Right renal cortex interstitium (tissue), 3 donors: ENCODE measurements at places on chromosomes 6 and 20. TPM values are rescaled to one million over a fixed set of nuclear protein-coding genes. Genes with fewer than 3 reads are reported as not detected.

DNA sequence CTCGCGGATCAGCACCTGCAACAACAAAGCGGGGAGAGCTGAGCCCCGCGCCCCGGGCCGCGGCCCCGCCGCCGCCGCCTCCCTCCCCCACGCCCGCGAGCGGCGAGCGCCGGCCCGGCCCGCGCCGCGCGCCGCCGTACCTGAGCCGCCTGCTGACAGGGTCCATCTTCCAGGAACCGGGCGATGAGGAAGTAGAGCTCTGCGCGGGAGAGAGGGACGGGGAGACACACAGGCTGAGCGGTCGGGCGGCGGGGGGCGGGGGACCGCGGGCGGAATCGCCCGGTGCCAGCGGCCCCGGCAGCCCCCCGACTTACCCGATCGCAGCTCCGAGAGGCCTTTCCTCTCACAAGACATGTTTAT, 359 bp downstream of the PHIP start:
- no peak for DNase-seq

DNA sequence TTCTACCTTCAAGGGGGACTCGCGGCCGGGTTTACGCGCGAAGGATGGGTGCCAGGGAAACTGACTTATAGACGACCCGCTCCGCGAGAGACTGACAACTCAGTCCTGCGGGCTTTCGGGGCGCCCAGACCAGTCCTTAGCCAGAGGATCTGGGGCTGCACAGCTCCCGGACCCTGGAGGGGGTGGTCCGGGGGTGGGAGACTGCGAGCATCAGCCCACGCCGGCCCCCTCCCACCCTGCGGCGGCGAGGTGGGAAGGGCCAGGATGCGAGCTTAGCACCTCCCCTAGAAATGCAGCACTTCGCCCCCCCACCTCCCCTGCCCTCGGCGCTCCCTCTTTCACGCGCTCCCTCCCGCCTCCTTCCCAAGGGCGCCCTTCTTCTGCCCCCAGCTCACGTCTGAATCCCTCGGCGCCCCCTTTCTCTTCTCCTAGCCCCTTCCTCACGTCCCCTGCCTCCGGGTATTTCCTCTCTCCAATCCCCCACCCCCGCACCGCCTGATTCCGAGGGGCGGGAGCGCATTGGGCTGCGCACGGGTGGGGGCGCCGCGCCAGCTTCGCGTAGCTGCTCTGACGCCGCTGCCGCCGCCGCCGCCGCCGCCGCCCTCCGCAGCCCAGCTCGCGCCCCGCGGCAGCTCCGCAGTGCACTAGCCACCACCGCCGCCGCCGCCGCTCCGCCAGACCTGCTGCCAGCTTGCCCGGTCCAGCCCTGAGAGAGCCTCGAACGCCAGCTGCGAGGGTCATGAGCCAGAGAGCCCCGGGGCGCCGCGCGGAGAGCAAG, at the start of gene SLC32A1:
Gene SLC32A1, plus strand, starts transcription at position 639 of the 778 bp plus-strand sequence. CDS start 239 bp downstream, outside the sequence.
- no peak for DNase-seq

DNA sequence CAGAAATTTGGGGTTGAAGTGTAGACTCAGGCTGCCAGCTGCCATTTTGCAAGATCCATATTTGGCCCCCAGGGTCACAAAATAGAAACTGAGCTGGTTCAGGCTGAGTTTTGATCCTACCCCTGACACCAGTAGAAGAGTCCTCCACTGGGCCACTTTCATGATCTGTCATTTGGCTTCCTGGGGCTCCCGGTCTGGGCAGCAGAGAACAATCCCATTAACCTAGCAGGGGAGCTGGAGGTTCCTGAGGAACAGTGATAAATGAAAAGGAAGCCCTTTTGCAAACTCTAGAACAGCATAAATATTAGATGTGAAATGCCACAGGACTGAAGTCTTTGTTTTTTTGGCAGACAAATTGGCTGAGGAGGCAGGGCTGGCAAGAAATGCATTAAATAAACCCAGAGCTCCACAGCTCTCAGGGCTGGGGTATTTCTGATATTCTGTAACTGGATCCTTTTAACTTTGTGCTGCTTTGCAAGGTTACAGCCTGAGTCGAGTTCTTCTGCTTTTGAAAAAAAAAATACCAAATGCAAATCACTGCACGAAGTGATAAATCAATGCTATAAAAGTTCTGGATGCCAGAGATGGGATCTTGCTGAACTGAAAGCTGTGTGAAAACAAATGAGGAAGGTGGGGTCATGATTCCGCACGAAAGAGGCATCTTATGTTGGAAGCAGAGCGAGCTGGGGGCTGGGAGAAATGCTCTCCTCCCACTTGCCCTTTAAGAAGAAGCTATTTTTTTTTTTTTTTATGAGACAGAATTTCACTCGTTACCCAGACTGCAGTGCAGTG, 64.4 kb downstream of the SULF2 start:
- DNase-seq = no peak

Gene SLC35A1
- polyA plus RNA-seq = 44.8 TPM
